ENCODE measurements at places on chromosomes 6 and 20.
A peak's percentile ranks its signal among the peaks of the same experiment; 100 is the strongest.

- DNase-seq: no peak
Measured at GRCh38 chr6:102581378-102582124, 1188.0 kb downstream of the GRIK2 start.

- DNase-seq: no peak
Measured at GRCh38 chr20:23632711-23633573, 4.8 kb downstream of the CST3 start.

DNA sequence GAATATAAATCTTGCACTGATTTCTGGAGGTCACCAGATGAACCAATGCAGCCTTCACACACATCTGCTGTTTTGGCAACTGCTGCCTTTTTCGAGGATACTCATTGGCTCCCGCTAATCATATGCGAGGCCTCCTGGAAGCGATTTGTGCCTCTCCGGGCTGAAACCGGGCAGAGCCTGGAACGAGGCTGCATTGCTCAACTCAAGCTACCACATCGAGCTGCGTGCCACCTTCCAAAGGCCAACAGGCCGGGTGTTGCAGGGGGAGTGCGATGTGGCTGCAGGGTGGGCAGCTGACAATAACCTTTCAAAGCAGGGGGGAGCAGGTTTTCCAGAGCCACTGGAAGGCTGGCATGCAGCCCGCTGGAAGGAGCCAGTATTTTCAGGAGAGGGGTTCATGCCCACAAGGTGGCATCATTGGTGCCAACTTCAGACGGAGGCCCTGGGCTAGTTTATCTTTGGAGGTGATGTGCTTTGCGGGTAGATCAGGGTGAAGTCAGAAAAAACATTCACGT lies 122.6 kb upstream of the IFNGR1 start:
- DNase-seq: peak; percentile 29

- peak; percentile 72 for DNase-seq
Measured at GRCh38 chr20:24465730-24466129, 3.7 kb upstream of the SYNDIG1 start.

- no peak for DNase-seq
Measured at GRCh38 chr6:130575971-130576370, 210.2 kb downstream of the TMEM200A start.

DNA sequence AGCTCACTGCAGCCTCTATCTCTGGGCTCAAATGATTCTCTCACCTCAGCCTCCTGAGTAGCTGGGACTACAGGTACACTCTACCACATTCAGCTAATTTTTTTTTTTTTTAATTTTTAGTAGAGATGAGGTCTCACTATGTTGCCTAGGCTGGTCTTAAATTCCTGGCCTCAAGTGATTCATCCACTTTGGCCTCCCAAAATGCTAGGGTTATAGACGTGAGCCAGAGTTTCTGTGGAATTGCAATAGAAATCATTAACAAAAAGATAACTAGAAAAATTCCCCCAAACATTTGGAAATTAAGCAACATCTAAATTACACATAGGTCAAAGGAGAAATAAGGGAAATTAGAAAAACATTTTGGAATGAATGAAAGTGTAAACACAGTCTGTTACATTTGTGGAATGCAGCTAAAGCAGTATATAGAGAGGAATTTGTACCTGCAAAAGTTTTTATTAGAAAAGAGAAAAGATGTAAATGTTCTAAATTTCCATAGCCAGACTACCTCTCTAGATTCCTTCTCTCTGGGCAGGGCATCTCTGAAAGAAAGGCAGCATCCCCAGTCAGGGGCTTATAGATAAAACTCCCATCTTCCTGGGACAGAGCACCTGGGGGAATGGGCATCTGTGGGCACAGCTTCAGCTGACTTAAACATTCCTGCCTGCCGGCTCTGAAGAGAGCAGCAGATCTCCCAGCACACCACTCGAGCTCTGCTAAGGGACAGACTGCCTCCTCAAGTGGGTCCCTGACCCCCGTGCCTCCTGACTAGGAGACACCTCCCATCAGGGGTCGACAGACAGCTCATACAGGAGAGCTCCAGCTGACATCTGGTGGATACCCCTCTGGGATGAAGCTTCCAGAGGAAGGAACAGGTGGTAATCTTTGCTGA lies 51.3 kb downstream of the ATRN start:
- DNase-seq: no peak

GRCh38 chr6:139271056-139271455 lies 20.7 kb downstream of the TXLNB start:
- DNase-seq: no peak

- DNase-seq: peak; percentile 31
Measured at GRCh38 chr6:78910591-78911171, 43.3 kb downstream of the IRAK1BP1 start.

DNA sequence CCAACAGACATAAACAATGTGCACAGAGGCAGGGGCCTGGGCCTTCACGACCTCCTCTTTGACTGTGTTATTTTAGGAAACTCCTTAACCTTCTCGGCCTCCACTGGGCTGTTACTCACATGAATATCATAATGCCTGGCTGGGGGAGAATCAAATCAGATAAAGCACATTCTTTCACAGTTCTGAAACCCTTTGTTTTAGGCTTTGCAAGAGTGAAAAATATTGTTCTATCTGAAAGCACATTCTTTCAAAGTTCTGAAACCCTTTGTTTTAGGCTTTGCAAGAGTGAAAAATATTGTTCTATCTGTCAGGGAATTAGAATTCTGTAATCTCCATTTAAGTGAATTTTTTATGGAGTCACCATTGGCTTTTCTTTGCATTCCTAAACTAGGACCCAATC lies 50.7 kb upstream of the SYNDIG1 start:
- DNase-seq: no peak

GRCh38 chr6:86595641-86596040 lies 341.7 kb upstream of the HTR1E start:
- no peak for DNase-seq

DNA sequence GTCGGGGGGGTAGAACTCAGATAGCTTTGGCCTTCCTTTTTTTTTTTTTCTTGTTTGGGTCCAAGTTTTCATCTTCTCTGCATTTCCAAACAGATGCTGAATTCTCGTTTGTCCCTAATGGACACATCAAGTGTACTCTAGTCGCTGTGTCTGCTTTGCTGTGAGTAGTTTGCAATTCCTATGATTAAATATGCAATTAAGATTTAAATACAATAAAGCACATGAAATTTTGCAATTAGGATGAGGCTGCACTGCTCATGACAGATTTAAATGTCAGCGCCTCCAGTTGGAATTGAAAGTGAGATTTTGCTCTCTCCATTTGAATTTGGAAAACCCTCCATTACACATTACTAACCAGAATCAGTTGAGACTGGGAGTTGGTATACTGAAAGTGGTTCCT lies 70.4 kb downstream of the PFDN4 start:
- no peak for DNase-seq

DNA sequence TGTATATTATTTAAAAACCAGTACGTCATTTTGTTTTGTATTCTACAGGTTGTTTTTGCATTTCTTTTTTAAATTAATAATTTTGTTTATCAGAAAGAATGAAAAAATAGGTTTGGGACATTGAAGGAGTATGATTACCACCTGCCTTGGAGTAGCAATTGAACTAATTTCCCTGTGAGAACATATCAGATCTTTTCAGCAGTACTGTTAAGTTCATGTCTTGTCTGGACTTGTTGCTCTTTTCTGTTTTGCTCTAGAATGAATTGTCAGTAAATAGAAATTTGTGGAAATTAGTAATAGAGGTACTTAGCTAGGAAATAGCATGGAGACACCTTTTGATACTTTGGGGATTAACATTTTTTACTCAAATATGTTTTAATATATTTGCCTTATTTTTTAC lies 24.3 kb downstream of the HSF2 start:
- DNase-seq: no peak

GRCh38 chr6:79494841-79495240 lies 42.4 kb downstream of the LCA5 start:
- DNase-seq: no peak

- no peak for DNase-seq
Measured at GRCh38 chr20:38878866-38879265, 47.4 kb upstream of the FAM83D start.

Data from left cardiac atrium (tissue), 4 donors.